DMS153 (cell line): ENCODE measurements at places on chromosomes 6 and 20.

DNA sequence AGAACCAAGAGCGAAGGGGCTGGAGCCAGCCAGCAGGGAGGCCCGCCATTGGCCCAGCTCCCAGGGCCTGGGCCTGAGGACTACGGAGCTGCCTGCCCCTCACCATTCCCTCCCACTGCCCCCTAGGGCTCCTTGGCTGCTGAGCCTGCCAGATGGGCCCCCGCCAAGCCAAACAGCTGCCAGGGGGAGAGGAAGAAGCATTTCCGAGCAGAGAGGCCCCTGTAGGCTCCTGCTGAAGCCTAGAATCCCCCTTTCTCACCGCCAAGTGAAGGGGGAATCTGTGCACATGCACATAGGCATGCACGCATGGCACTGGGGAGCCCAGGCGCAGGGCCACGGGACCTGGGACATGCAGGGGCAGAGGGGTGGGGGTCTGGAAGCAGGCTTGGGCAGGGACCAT lies 28.5 kb upstream of the MRPS18A start:
- no peak for DNase-seq

GRCh38 chr6:132763269-132763668 lies 5.6 kb upstream of the VNN2 start:
- DNase-seq, result no peak

DNA sequence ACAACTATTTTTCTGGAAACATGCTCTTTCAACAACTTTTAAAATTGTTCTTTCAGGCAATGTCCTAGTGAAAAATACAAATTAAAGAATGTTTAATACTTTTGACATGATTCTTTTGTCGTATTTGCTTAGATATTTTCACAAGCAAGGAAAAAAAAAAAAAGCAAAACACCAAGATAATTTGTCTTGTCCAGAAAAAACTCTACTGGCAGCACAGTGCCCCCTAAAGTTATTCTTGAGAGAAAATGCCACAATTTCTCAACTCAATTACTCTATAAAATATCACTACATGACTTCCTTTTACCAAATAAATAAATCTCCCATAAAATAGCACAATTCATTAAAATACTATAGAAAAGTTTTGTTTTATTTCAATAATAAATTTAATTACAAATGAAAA lies 652.5 kb upstream of the EPHA7 start:
- DNase-seq, result no peak

- DNase-seq, result no peak
Measured at GRCh38 chr6:76790045-76790796, 673.1 kb downstream of the HTR1B start.

DNA sequence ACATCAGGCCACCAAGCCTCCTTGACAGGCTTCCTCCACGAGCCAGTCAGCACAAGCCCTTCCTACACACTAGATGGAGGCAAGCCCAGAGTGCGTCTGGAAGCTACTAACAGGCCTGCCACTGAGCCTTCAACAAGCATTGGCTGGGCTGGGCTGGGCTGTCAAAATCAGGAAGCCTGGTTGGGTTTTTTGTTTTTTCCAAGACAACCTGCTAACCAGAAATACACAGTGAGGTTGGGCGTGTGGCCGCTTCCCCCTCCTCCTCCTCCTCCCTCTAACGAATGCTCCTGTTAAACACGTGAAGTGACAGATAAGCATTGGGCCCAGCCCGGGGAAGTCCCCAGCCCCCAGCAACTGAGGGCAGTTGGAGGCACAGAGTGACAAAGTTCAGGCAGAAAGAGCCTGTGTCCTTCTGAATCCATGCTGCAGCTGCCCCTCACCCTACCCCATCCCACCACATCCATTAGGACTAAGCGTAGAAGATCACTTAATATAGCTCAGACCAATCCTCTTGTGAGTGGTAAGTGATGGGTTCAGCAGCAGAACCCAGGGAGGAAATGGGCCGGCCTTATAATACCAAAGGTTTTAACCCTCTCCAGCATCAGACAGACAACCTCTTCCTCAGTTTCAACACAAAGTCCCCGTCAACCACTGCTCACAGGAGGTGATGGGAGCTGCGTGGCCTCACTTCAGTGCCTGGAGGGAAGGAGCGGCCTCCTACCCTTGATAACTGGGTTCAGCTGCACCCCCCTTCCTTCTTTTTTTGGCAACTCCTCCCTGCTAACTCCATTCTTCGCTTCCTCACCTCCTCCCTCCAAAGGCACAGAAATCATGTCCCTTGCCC lies 1.1 kb downstream of the NFATC2 start:
- peak; percentile 83 for DNase-seq

DNA sequence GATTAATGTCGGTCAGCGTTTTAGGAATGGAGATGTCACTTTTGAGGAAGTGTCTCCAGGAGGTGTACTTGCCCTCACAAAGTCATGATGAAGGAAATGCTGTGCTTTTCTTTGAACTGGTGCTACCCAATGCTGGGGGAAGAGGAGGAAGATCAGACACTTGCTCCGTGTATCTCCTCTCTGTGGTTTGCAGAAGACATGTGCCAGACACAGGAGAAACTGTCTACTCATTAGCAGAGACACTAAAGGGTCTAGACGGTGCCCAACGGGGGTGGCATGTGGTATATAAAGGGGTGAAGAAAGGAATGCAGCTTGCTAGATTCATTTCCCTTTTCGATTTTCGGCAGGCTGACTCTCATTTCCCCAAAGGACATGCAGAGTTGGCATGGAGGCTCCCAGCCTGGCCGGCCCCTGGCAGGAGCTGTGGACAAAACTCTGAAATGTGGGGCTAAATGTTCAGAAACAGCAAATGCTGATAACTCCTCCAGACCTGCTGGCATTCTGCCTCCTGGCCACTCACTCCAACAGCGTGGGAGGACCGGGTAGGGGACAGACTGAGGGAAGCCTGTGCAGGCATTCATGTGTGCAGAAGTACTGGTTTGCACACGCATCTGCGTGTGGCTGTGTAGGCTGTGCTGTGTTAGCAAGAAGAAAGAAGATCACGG lies 59.6 kb upstream of the QKI start:
- DNase-seq, result no peak

- DNase-seq, result peak; percentile 78
Measured at GRCh38 chr6:23349521-23350147, 776.4 kb upstream of the NRSN1 start.

- DNase-seq, result no peak
Measured at GRCh38 chr6:25895771-25896170, 21.7 kb upstream of the SLC17A3 start.

GRCh38 chr6:37488476-37488875 lies 11.2 kb downstream of the CCDC167 start:
- DNase-seq, result no peak

- DNase-seq, result no peak
Measured at GRCh38 chr20:23528867-23529431, 38.0 kb downstream of the CST8 start.

DNA sequence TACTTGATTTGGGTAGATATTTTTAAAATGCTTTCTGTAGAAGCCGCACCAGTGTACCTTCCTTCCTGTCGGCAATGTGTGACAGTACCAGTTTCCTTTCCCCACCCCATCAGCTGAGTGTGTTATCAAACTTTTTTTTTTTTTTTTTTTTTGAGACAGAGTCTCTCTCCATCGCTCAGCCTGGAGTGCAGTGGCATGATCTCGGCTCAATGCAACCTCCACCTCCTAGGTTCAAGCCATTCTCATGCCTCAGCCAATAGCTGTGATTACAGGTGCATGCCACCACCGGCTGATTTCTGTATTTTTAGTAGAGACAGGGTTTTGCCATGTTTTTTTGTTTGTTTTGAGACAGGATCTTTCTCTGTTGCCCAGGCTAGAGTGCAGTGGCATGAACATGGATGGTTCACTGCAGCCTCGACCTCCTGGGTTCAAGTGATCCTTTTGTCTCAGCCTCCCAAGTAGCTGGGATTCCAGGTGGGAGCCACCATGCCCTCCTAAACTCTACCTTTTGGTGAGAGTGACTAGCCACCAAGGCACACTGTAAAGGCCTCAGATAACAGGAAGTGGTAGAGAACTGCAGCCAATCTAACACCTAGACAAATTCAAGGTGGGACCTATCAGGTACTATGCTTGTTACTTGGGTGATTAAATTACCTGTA lies 26.5 kb upstream of the ZBTB22 start:
- DNase-seq, result no peak

DNA sequence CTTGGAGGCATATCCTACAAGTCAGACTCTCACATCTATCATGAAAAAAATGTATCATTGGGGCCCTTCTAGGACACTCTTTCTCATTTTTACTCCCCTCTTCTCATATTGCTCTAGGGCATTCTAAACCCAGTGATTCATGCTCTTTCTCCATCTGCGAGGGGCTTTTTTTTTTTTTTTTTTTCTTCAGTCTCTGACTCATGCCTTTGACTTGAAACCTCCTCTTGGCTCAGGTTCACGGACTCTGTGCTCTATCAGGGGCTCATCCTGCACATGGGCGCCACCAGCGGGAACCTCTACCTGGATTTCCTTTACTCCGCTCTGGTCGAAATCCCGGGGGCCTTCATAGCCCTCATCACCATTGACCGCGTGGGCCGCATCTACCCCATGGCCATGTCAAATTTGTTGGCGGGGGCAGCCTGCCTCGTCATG lies 17.8 kb downstream of the SLC22A1 start:
- no peak for DNase-seq

GRCh38 chr20:39574061-39574460 lies 611.9 kb downstream of the DHX35 start:
- no peak for DNase-seq

DNA sequence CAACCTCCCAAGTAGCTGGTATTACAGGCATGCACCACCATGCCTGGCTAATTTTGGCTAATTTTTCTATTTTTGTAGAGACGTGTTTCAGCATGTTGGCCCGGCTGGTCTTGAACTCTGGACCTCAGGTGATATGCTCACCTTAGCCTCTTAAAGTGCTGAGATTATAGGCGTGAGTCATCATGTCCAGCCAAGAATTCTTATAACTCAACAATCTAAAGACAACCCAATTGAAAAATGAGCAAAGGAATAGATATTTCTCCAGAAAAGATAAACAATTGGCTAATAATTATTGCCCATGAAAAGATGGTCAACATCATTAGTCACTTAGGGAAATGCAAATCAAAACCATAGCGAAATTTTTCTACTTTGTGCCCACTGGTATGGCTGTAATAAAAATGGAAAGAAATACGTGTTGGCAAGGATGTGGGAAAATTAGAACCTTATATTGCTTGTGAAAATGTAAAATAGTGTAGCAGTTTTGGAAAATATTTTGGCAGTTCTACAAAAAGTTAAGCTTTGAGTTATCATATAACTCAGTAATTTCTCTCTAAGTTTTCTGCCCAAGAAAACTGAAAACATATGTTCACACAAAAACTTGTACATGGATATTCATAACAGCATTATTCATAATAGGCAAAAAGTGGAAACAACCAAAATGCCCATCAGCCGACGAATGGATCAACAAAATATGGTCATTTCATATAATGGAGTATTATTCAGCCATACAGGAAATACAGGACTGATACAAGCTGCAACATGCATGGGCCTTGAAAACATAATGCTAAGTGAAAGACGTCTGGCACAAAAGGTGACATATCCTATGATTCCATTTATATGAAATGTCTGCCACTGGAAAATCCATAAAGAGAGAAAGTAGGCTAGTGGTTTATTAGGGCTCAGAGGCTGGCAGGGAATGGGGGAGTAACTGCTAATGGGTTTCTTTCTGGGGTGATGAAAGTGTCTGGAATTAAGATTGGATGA lies 87.8 kb downstream of the UTRN start:
- no peak for DNase-seq

GRCh38 chr6:28141500-28142329 lies at the start of gene ZKSCAN8:
TSS of gene ZKSCAN8 (plus strand) at chr6:28141883. CDS start at chr6:28148408, 6,525 bp downstream.
- DNase-seq, result peak; percentile 83

GRCh38 chr6:78810146-78810545 lies 57.2 kb upstream of the IRAK1BP1 start:
- peak; percentile 66 for DNase-seq
